Gastroesophageal sphincter (tissue), 4 donors: ENCODE measurements at places on chromosomes 11 and 22.

- H3K4me1 ChIP-seq: peaks cover 22% of the 10 kb centered on the region
- peak overlapping the region; percentile 92 for H3K4me3 ChIP-seq
- peaks cover 5% of the 10 kb centered on the region for H3K36me3 ChIP-seq
- H3K27ac ChIP-seq: peak overlapping the region; percentile 96
- H3K27me3 ChIP-seq: no peaks in the 10 kb centered on the region
Observed at GRCh38 chr11:45848654-45849081, 1.4 kb downstream of the CRY2 start.

- H3K27ac ChIP-seq: no peak overlapping the region
- no peaks in the 10 kb centered on the region for H3K27me3 ChIP-seq
- no peak overlapping the region for H3K4me3 ChIP-seq
- ATAC-seq: no peak
Observed at GRCh38 chr11:15704556-15704955, 589.8 kb downstream of the INSC start.

- H3K4me3 ChIP-seq: no peak overlapping the region
- no peak overlapping the region for H3K27ac ChIP-seq
- no peak for ATAC-seq
- no peaks in the 10 kb centered on the region for H3K36me3 ChIP-seq
- H3K27me3 ChIP-seq: no peaks in the 10 kb centered on the region
- H3K4me1 ChIP-seq: no peaks in the 10 kb centered on the region
Observed at GRCh38 chr11:85737738-85738137, 51.7 kb upstream of the CCDC89 start.

DNA sequence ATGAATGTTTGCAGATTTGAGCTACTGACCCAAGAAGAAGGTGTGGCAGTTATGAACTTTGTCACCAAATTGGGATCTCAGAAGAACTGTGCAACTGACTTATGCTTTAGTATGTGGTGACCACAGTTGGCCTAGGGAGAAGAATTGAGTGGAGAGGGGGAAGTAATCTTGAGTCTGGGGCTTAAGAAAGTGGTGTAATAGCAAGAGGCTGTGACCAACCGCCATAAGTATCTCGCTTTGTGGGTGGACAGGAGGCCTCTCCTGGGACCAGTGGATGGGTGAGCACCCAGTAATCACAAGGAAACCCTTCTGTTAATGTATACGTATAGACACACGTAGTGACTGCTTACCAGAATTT is 12.7 kb upstream of the IL10RA start:
- no peak overlapping the region for H3K4me3 ChIP-seq
- H3K27me3 ChIP-seq: peaks cover 24% of the 10 kb centered on the region
- no peaks in the 10 kb centered on the region for H3K4me1 ChIP-seq
- H3K27ac ChIP-seq: no peak overlapping the region
- ATAC-seq: no peak

- no peak for ATAC-seq
- no peak overlapping the region for H3K27ac ChIP-seq
- no peaks in the 10 kb centered on the region for H3K36me3 ChIP-seq
- H3K27me3 ChIP-seq: peaks cover 75% of the 10 kb centered on the region
Observed at GRCh38 chr22:19167106-19167869, 11.2 kb downstream of the SLC25A1 start.
